ENCODE measurements at places on chromosomes 7 and 10. TPM values are rescaled to one million over a fixed set of nuclear protein-coding genes. Genes with fewer than 3 reads are reported as not detected.

The EPHA1 gene
- 11.6 TPM for total RNA-seq

The SFRP4 gene
- 37.3 TPM for total RNA-seq

The RAMP3 gene
- 89.9 TPM for total RNA-seq

DNA sequence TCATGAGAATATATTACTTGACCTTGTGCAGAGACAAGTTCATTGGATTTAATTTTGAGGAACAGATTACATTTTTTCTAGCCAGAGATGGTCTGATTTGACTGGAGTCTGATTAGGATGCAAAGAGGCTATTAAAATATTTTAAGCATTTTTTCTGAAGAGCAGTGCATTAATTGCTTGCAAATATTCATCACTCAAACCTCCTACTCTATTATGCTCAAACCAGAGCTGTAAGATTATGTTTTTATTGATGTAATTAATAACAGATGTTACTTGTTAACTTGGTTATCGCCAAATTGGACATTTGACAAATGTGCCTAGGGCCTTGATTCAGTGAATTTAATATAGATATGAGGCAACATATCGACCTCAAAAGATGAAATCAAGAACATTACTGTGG, 160.9 kb upstream of the SLC13A1 start:
- H3K27ac ChIP-seq, result no peak overlapping the region
- no peaks in the 10 kb centered on the region for H3K27me3 ChIP-seq

DNA sequence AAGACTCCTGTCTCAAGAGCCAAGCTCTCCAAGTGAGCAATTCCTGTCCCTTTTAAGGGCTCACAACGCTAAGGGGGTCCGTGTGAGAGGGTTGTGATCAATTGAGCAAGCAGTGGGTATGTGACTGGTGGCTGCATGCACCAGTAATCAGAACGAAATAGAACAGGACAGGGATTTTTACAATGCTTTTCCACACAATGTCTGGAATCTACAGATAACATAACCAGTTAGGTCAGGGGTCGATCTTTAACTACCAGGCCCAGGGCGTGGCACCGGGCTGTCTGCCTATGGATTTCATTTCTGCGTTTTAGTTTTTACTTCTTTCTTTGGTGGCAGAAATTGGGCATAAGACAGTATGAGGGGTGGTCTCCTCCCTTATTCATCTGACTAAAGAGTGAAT, 54.9 kb upstream of the SP4 start:
- no peak overlapping the region for H3K27ac ChIP-seq
- DNase-seq, result no peak
- no peaks in the 10 kb centered on the region for H3K36me3 ChIP-seq
- H3K27me3 ChIP-seq, result no peaks in the 10 kb centered on the region
- H3K4me3 ChIP-seq, result no peak overlapping the region
